Stimulated activated CD4-positive, alpha-beta T cell treated with anti-CD3 and anti-CD28 coated beads, TNF-alpha, amount 100 ng/mL, for 24 hours (primary cell): ENCODE measurements at places on chromosomes 2 and 18.

GRCh38 chr2:196160101-196160500 is 11.3 kb downstream of the STK17B start:
- DNase-seq, result no peak

DNA sequence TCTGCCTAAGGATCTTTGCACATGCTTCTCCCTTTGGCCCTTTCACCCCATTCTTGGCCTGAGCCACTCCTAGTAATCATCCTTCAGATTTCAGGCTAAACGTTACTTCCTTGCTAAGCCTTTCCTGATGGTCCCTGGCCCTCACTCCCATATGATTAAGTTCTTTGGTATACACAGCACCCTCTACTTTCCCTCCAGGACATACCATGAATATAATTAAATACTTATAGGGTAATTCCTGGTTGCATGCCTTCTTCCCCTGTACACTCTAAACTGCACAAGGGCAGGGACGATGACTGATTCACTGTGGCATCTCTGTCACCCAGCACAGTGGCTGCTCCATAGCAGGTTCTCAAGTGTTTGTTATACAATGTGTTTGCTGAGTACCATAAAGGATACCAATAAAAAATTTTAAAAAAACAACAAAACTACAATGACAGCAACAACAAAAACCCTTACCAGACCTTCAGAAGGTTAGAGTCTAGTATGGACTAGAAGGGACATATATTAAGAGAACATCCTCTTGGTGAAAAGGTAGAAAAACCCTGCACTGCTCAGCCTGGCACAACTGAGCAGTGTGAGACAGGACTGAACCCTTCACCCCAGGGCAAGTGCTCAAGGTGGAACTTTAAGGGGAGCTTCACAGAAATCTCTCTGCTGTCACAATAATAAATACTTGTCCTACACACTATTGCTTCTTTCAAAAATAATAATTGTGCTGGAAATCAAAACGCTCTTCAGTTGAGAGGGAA is 76.2 kb downstream of the AAK1 start:
- no peak for DNase-seq

DNA sequence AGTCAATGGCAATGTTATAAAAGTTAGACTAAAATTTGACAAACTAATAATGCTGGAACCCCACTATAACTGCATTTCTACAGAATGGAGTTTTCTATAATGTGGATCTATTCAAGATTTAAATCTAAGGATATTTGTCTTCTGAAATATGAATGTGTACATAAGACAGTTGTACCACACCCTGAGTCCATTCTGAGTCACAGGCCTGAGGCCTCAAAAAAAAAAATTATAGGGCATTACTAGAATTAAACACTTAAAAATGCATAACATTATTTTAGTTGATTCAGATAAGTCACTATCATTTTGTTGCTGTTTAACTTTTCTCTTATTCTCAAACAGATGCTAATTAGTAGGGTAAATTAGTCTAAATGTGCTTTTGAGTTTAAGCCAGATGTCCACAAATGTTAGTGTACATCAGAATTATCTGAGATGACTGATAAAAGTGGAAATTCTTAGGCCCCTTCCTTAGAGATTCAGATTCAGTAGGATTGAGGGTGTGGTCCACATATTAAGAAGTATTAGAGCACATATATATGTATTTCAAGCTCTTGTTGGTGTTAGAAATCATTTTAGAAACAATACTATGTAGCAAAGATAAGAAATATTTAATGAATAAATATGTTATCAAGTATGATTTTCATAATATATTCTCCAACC is 42.4 kb upstream of the COL5A2 start:
- no peak for DNase-seq

GRCh38 chr2:100791294-100791935 is 28.5 kb upstream of the NPAS2 start:
- DNase-seq, result no peak

DNA sequence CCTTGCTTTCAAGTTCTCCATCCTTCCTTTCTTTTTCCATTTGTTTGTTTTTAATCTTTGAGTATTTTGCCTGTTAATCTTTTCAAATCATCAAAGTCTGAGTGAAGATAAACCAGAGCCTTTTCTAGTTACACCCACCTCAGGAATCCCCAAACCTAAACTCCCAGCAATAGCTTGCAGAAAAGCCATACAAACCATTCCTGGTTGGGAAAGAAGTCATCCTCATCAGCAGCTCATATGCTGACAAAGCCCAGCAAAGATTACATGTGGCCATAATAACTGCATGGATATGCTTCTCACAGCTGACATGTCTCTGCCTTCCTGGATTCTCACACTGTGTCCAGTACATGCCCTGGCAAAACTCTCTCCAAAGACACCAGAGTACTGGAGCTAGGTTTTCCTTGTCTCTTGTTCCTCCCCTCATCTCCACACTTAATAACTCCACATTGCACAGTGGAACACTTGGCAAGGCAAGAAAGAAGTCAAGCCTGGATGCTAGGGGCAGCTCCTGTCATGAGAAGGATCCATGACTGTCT is 126.4 kb upstream of the TLK1 start:
- no peak for DNase-seq

DNA sequence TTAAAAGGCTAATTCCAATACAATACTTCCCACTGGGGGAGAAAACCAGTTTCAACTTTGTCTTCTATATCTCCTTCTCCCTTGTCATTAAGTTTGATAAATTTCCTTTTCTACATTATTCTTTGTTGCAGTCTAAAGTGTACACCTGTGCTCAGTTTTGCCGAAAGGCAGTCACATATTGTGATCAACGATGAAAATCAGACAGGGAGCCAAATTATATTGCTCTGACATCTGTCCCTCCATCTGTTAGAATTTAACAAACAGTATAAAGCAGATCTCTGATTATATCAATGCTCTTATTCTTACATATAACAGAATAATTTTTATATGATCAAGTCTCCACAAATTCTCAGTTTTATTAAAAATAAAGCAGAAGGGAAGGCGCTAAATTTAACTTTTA is 496.7 kb downstream of the NRXN1 start:
- no peak for DNase-seq

DNA sequence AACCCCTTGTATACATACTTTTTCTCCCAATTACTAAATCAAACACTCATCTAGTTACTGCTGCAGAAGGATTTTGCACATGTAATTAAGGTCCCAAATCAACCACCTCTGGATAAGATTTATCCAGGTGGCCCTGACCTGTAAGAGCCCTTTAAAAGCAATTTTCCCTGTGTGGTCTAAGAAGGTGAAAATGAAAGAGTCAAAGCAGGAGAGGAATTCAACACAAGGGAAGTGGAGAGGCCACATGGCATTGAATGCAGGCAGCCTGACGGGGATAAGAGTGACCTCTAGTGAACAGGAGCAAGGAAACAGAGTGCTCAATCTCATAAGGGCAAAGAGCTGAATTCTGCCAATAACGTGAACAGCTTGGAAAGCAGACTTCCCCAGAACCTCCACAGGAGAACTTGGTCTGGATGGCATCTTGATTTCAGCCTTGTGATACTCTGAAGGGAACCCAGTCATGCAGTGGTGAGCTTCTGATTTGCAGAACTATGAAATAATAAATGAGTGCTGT is 27.2 kb downstream of the PPP3R1 start:
- DNase-seq, result no peak

DNA sequence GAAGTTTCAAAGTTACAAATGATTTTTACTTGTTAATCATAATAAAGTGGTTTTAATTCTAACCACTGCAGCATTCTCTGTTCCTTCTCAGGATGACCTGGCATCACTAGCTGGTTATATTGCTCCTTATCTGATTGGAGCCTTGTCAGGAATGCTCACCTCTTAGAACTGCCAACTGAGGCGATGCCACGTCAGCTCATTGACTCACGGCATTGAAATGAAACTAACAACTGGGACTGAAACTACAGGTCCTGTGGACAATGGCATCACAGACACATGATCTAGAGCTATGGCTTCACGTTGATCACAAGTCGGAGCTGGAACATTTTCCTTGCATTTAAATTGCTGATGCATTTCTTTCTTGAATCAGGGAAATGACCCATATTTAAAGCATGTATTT is 54.9 kb upstream of the MAP2 start:
- DNase-seq, result no peak

GRCh38 chr2:69381337-69381737 is 5.7 kb downstream of the GFPT1 start:
- DNase-seq, result no peak

GRCh38 chr2:11805920-11806319 is 59.5 kb downstream of the LPIN1 start:
- DNase-seq, result no peak

- DNase-seq, result no peak
Measured at GRCh38 chr2:8847400-8847799, 10.0 kb upstream of the KIDINS220 start.

GRCh38 chr2:236078297-236079255 is 89.6 kb downstream of the GBX2 start:
- DNase-seq, result no peak

GRCh38 chr2:164485541-164485940 is 135.7 kb downstream of the GRB14 start:
- no peak for DNase-seq

- DNase-seq, result no peak
Measured at GRCh38 chr18:36354989-36355388, 57.5 kb downstream of the FHOD3 start.

DNA sequence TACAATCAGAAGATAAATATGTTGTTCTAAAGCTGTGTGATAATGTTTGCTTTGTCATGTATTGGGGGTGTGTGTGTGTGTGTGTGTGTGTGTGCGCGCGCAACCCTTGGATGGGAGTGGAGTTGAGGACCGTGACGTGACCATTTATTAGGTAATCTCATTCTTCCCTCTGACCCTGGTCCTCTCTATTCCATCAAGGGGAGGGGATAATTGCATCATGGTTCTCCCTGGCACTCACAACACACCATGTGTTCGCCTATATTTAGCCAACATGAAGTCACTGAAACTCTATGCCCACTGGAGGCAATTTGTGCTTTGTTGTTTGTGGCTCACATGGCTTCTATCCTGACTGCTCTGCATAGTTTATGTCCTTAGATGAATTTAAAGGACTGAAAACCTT is 79.8 kb upstream of the LRPPRC start:
- DNase-seq, result no peak

GRCh38 chr18:50472941-50473340 is 86.9 kb upstream of the MAPK4 start:
- no peak for DNase-seq

DNA sequence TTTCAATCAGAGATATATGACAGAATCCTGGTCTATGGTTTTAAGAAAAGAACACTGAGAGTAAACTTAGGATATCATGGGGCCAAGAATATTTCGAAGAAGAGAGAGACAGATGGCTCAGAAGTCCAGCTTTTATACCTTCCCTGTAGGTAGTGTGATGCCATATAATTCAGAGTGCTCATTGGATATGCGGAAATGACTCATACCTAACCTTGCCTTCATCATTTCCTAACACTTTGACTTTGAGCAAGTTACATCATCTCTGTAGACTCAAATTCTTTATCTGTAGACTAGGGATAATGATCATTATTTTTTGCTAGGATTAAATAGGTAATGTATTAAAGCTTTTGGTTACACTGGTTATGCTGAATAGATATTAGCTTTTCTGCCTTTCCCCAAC is 461.6 kb upstream of the CNTNAP5 start:
- DNase-seq, result no peak

- no peak for DNase-seq
Measured at GRCh38 chr2:219477179-219477578, 21.5 kb upstream of the GMPPA start.

GRCh38 chr2:240643811-240644150 is 18.5 kb downstream of the GPR35 start:
- no peak for DNase-seq

GRCh38 chr2:188983427-188984064 is 9.4 kb downstream of the COL3A1 start:
- no peak for DNase-seq

- DNase-seq, result no peak
Measured at GRCh38 chr2:212923393-212923792, 228.0 kb downstream of the IKZF2 start.

DNA sequence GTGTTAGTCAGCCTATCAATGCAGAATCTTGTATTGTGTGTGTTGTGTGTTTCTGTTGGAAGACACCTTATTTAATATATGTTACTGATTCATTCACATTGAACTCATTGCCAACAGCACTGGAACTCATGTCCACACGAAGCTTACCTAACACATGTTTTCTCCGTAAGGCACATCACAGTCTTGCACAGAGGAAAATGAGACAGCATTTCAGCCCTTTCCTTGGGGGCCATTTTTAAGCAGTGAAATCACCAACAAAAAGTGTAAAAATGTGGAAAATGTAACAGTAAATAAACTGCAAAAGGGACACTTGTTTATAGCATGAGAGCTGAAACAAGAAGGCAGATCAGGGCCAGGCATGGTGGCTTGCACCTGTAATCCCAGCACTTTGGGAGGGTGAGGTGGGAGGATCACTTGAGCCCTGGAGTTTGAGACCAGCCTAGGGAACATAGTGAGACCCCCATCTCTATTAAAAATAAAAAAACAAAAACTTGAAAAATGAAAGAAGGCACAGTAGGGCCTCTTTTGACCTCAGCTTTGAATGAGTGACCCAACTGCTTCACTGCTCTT is 306.0 kb downstream of the MYCN start:
- no peak for DNase-seq

DNA sequence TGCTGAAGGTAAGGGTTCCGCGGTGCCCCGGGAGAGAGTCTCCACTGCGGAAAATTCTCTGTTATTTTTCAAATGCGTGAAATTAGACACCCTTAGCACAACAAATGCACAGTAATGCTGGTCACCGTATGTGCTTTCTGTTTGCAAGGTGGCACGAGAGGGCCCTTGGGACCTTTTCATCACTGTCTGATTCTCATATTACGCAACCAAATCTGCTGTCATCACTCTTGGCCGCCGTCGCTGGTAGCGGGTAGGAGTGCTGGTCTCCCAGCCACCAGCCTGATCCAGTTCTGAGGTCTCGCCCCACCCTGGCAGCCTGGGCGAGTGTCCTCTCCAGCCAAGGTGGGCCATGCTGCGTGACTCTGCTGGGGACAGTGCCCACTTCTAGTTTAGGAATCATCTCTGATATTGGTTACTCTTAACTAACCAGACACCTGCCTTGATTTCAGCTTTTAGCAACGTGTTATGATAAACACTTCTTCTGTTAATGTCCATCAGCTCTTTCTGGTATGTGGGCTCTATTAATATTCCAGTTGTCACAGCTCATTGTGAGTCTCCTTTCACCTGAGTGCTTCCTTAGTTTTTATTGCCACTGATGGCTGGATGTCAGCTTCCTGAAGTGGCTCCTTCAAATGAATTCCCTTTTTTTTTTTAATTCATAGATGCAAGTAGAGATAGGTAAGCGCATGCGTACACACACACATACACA is 199.4 kb downstream of the GBX2 start:
- DNase-seq, result no peak

- no peak for DNase-seq
Measured at GRCh38 chr2:190094316-190094871, 31.9 kb upstream of the MSTN start.

DNA sequence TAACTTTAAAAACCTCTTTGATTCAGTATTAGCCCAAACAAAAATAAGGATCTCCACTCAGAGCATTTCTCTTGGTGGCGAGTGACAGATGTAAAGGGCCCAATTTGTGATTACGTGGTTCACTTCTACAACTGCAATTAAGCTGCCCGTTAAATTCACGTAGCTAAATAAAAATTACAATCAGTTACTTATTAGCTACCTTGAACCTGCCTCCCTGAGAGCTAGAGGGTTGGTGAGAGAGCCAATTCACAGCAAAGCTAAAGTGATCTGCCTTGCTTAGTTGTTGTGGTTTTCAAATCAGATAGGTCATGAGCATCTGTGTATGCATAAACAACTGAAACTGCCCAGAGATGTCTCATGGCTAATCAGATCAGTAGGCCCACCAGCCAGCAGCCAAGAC is 156.7 kb downstream of the RNF152 start:
- no peak for DNase-seq
